ENCODE measurements at places on chromosomes 5 and 9.

DNA sequence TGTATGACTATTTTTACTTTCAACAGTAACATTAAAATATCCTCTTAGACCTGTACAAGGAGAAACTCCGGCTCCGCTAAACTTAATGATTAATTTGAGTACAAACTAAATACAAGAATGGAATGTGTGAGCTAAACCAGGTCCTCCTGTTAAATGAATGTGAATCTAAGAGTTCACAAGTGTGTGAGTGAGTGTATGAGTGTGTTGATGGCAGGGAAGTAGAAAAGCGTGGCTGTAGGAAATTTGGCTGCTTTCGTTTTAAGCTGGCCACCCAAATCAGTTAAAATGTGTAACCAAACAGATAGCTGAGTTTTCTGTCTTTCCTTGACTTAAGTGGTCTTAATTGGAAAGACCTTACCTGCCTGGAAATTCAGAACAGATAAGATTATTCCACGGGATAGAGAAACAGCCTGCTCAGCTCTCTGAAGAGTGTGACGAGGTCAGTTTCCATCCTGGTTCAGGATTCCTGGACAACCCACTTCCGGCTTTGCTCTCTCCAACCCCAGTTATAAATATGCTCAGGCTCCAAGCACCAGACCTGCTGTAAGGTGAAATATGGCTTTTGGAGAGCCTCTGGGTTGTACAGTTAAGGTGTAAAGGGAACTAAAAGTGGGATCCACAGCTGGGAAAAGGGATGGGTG, 908.6 kb upstream of the EDIL3 start:
- no peak for DNase-seq

DNA sequence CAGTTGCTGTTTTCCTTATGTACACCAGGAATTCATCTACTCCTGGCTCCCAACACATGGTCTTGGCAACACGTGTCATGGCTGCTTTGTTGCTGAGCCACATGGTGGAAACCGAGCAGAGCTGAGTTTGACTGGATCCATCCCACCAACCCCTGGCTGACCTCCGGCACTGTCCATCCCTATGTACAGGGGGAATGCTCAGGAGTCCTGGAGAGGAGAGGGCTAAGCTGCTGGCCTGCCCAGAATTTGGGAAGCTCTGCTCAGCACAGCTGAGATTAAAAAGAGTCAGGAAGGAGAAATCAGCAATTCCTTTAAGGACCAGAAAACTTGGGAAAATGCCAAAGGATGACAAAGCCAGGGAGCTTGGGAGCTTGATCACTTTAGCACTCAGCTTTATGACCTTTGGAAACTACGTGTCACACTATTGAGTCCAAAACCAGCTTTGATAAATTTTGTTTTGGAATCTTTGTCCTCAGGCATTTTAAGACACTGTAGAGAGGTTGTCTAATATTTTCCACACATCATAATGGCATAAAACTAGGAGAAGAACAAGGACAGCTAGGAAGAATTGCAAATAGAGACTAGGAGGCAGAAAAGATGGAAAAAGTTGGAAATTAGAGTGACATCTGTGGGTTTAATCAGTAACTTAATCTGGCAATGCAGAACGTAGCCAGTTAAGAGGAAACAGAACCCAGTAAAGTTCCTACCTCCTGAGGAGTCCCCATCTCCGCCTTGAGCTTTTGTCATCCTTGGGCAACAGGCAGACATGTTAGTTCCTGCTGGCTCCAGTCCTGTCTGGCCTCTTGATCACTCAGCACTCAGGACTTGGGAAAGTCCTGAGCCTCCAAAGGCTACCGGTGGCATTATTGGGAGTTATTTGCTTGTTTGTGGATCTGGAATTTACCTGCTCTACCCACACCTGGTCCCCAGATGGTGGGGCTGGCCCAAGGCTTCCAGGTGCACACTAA, 62.5 kb upstream of the PLPP1 start:
- DNase-seq: no peak

DNA sequence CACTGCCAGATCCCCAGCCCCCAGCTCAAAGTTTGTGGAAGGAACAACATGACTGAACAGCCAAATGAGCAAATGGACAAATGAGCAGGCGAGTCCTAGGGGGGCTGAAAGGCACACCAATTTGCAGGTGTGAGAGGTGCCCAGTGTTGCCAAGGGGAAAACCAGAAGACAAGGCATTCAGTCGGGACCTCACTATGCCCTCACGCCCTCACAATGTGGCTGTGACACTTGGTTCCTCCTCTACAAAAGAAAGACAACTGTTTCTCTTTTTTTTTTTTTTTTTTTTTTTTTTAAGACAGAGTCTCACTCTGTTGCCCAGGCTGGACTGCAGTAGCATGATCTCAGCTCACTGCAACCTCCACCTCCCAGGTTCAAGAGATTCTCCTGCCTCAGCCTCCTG, 28.0 kb downstream of the TNIP1 start:
- no peak for DNase-seq

GRCh38 chr5:39399135-39400036, 25.4 kb downstream of the DAB2 start:
- no peak for DNase-seq

- DNase-seq: peak; percentile 28
Measured at GRCh38 chr9:37920471-37921167, 16.7 kb upstream of the SLC25A51 start.

DNA sequence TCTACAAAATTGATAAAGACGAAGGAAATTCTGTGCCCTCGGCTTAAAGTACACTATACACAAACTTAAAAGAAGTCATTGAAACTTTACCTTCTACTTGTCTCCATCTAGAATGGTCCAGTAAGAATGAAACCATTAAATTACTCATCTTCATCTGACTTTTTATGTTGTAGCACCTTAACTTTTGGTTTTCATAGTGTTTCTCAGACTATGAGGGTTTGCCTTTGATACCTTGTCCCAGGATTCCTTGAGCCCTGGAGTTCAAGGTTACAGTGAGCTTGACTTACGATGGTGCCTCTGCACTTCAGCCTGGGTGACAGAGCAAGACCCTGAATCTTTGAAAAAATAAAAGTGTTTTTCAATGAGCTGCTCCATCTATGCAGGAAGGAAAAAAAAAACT, 132.2 kb downstream of the CDC42SE2 start:
- DNase-seq: peak; percentile 64

GRCh38 chr5:179370490-179371120, 25.3 kb upstream of the ADAMTS2 start:
- no peak for DNase-seq

DNA sequence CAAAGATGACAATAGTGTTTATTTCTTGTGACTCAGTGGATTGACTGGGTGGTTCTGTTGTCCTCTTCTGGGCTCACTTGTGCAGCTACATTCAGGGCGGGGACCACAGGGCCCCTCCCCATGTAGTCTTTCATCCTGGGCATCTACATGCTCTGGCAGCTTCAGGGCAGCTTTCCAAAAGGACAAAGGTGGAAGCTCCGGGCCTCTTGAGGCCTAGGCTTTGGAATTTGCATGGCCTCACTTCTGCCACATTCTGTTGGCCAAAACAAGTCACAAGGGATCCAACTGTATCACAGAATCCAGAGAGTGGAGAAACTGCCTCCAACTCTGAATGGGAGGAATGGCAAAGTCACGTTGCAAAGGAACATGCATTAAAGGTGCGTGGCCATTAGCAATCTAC, 64.3 kb downstream of the ARHGAP26 start:
- DNase-seq: no peak

- no peak for DNase-seq
Measured at GRCh38 chr9:116686693-116687073, 422 bp upstream of the TRIM32 start.

- DNase-seq: peak; percentile 85
Measured at GRCh38 chr5:176541338-176542134, 4.3 kb upstream of the RNF44 start.

GRCh38 chr9:36301227-36301626, 43.0 kb upstream of the GNE start:
- DNase-seq: no peak

DNA sequence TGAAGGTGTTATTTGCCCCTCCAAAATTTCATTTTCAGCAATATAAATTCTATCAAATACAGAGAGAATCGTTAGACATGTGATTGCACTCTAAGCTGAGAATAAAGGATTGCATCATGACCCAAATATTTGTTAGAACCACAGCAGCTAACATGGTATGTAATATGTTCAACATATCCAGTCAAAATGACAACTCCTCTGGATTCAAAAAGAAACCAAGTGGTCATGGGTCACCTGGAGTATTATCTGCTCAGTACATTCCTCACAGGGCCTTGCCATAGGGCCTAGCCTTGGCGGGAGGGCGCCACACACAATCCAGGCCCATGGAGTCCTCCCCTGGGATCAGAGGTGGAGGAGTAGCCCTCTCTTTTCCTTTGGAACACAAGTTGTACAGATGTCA, 179.2 kb downstream of the HSD17B3 start:
- no peak for DNase-seq

DNA sequence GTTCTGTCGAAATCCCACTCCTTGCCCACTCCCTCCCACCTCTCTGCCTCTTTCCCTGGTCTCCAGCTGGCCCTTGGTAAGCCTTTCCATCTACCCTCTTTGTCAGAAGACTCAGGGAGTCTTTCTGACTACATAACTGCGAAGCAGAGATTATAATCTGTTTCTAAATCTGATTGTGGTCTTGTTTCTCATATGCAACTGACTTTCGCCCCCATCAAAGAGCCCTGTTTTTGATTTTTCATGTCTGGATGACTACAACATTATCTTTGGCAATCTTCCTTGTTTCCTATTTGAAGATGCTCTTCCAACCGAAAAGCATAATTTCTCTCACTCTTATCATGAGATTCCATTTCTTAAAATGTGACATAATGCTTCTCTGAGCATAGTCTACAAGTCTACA, 218.2 kb upstream of the ADAMTSL1 start:
- no peak for DNase-seq

DNA sequence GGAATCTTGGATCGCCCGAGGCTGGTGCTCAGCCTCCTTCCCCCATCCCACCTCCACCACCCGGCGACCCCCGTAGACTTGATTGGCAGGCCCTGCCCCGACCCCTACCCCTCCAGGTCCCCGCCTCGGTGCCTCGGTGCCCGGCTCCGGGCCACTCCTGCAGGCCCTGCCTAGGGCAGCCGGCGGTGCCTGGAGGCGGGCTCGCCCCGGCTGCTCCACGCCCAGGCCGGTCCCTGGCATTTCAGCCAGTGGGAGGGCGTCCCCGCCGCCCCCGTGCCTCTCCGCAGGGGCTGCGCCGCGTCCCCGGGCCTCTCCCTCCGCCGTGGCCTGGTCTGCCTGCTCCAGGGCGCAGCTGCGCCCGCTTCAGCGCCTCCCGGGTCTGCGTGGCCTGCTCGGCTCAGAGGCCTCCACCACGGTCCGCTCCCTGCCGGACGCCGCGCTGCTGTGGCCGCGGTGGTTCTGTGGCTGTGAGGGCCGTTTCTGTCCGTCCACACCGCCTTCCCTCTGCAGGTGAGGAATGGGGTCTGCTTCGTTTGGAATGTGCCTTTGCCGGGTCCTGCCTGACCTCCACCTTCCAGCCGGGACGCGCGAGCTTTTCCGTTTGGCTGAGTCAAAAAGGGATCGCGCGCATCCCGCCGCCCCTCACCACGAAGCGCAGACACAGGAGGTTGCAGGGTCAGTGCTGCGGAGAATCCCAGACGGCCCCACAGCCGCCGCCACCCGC, 48.3 kb upstream of the IRX4 start:
- no peak for DNase-seq

- DNase-seq: peak; percentile 8
Measured at GRCh38 chr5:147216552-147217154, 18.2 kb upstream of the STK32A start.

DNA sequence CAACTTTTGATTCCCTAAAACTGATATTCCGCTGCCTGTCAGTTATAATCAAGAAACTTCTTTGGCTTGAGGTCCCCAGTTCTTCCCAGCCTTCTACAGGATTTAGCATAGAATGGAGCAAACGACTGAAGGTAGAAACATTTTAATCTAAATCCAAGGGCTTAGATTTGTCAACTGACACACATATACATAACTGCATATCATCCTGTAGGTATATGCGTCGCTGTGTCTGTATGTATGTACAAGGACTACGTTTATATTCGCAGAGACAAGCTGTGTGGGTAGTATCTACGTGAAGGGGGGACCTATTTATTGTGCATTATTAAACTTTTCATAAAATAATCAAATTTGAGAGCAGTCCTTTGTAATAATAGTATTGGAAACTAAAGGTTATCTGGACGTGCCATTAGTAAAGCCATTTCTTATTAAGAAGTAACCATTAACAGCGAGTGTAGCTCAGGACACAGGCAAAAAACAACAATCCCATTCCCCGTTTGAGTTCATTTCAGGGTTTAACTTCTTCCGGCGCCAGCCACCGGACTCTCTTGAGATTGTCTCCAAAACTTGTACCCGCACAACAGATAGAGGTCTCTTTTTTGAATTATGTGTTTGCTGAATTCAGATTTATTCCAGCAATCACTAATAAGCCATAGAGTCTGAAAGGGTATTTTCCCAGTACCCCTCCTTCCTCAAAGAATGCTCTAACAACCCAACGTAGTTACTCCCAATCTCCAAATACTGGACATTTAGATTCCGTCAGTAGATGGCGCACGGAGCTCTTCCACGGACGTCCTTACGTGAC, 2.1 kb upstream of the MLLT3 start:
- DNase-seq: peak; percentile 61

Measured in activated naive CD4-positive, alpha-beta T cell treated with anti-CD3 and anti-CD28 coated beads for 36 hours (primary cell).